A172 (cell line): ENCODE measurements at places on chromosomes 4 and X.

- DNase-seq, result peak; percentile 48
Observed at GRCh38 chr4:36363024-36363423, 81.6 kb downstream of the DTHD1 start.

GRCh38 chrX:24465532-24465865, 413 bp downstream of the PDK3 start:
- no peak for DNase-seq

DNA sequence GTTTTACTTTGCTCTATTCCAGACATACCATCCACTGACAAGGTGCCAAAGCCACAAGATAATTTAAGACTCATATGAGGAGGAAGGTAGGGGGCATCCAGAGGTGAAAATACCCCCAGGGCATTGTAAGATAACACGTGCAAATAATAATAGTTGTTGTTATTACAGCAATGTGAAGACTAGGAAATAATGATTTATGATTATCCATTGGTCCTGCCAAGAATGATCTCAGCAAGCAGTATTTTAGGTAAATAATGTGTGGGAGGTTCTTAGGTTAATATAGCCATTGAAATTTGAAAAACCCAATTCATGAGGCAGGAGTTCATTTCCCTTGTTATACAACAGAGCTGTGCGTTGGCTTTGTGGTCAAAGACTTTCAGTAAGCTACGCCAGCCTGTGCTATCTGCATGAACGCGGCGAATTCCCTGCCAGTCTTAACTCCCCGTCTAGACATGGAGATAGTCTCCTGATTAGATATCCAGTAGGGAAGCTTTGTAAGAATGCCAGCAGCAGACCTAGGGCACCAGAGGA, 47.2 kb upstream of the MXRA5 start:
- peak; percentile 76 for DNase-seq

DNA sequence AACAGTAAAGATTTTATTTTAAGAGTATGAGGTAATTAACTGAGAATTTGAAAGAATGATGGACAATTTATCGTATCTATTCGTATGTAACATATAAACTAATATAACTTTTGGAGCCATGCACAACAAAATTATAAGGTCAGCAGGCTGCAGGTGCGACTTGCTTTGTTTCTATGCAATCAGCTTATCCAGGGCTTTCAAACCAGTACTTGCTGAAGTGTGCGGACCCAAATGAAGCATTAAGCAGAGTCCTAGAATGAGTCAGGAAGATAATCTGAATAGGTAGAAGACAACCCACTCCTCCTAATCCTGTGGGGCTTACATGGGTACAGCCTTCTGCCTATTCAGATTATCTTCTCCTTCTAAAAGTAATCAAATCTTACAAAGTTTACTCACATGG, 2.1 kb downstream of the NSD2 start:
- DNase-seq, result no peak

DNA sequence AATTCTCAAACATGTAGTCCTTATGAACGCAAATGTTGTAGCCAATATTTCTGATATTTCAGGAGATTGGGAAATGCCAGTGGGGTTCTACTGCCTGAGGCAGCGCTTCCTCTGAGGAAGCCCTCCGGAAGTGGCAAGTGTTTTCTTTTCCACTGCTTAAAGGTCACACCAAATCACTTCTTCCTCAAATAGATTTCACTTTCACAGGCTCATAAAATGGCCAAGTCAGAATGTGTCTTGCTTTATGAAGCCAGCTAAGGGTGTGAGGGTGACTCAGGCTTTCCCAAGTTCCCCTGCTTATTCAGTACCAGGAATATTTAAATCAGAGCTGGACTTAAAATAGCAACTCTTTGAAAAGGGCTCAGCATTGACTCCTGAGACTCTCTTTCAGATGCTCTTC, 514.2 kb upstream of the DIPK2B start:
- peak; percentile 92 for DNase-seq

- no peak for DNase-seq
Observed at GRCh38 chrX:115533485-115533884, 27.5 kb upstream of the PLS3 start.
